Astrocyte (in vitro differentiated cells and primary cell): ENCODE measurements at places on chromosomes 1 and 21. TPM values are rescaled to one million over a fixed set of nuclear protein-coding genes. Genes with fewer than 3 reads are reported as not detected.

The SOX13 gene
- total RNA-seq: 9.2 and 12.4 TPM in 2 replicates

The AMY2A gene
- total RNA-seq: not detected in 2 replicates

DNA sequence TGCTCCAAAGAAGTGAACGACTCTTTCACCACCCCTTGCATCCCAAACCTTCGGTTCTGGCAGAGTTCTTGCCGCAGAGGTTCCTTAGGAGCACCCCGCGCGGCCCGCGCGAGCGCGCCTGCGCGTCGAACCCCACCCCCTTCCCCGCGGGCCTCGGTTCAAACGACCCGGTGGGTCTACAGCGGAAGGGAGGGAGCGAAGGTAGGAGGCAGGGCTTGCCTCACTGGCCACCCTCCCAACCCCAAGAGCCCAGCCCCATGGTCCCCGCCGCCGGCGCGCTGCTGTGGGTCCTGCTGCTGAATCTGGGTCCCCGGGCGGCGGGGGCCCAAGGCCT, at the start of gene C1orf56:
Gene C1orf56, plus strand, starts transcription at position 161 of the 334 bp plus-strand sequence. Its CDS starts 97 bp downstream, at position 258.
- DNase-seq: peak; percentile 53
- peaks cover 11% of the 10 kb centered on the region for H3K4me1 ChIP-seq
- H3K27ac ChIP-seq: peak within 1 kb of the TSS; percentile 57
- peak within 1 kb of the TSS; percentile 77 for H3K4me3 ChIP-seq
- H3K36me3 ChIP-seq: peaks cover 15% of the 10 kb centered on the region
- no peaks in the 10 kb centered on the region for H3K27me3 ChIP-seq

GRCh38 chr1:36643371-36644270, 160.9 kb upstream of the CSF3R start:
- no peaks in the 10 kb centered on the region for H3K4me1 ChIP-seq
- H3K27ac ChIP-seq: no peak overlapping the region
- H3K4me3 ChIP-seq: no peak overlapping the region

DNA sequence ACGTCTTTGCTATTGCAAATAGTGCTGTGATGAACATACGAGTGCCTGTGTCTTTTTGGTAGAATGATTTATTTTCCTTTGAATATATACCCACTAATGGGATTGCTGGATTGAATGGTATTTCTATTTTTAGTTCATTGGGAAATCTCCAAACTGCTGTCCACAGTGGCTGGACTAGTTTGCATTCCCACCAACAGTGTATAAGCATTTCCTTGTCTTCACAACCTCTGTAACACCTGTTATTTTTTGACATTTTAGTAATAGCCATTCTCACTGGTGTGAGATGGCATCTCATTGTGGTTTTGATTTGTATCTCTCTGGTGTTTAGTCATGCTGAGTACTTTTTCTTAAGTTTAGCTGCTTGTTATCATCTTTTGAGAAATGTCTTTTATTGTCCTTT, 215.0 kb downstream of the FMN2 start:
- H3K27ac ChIP-seq: no peak overlapping the region
- no peaks in the 10 kb centered on the region for H3K36me3 ChIP-seq
- peaks cover 8% of the 10 kb centered on the region for H3K4me1 ChIP-seq
- H3K4me3 ChIP-seq: no peak overlapping the region
- H3K27me3 ChIP-seq: no peaks in the 10 kb centered on the region
- DNase-seq: peak; percentile 87

The GSTM2 gene
- 11.8 and 13.4 TPM in 2 replicates for total RNA-seq

DNA sequence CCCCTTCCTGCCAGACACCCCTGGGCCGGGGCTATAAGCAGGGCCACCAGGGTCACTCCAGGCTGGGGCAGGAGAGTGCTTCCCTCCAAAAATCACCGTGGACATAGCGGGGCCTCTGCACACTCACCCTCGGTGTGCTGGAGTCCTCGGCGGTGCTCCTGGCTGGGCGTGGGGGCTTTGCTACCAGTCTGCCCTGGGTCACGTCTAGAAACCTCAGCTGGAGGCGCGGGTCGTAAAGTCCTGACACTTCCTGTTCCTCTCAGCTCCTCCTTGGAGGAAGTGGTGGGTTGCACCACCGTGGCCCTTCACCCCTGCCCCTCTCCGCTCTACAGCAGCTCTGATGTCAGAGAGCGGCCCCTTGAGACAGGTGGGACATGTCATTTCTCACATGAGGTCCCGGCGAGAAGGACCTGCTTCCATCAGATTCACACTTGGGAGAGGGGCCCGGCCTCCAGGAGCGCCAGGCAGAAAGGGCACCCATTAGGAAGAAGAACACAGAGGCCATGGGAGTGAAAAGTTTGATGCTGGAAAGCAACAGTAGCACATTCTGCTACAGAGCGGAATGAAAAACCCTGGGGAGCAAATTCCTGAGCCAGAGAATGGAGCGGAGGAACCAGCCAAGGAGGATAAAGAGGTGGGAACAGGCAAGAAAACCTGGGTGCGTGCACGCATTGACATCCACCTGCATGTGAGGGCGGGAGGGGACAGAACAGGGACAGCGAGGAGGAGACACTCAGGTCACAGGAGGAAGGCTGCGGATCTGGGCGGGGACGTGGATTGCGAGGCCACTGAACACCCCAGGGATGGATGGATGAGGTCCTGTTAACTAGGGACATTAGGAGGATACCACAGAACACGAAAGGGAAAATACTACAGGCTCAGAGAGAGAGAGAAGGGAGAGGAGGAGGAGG, at the start of gene ITGB2:
Gene ITGB2, minus strand, starts transcription at position 206 of the 911 bp plus-strand sequence. CDS start 10,117 bp downstream, outside the sequence.
- no peaks in the 10 kb centered on the region for H3K36me3 ChIP-seq
- no peak within 1 kb of the TSS for H3K27ac ChIP-seq
- peaks cover 49% of the 10 kb centered on the region for H3K27me3 ChIP-seq
- no peak for DNase-seq
- no peaks in the 10 kb centered on the region for H3K4me1 ChIP-seq
- no peak within 1 kb of the TSS for H3K4me3 ChIP-seq

The SEC16B gene
- 3.0 and 4.2 TPM in 2 replicates for total RNA-seq

- no peak overlapping the region for H3K4me3 ChIP-seq
- peaks cover 6% of the 10 kb centered on the region for H3K27me3 ChIP-seq
- no peak overlapping the region for H3K27ac ChIP-seq
- H3K4me1 ChIP-seq: no peaks in the 10 kb centered on the region
- H3K36me3 ChIP-seq: peaks cover 3% of the 10 kb centered on the region
Observed at GRCh38 chr1:3733883-3734589, 18.2 kb upstream of the CCDC27 start.

DNA sequence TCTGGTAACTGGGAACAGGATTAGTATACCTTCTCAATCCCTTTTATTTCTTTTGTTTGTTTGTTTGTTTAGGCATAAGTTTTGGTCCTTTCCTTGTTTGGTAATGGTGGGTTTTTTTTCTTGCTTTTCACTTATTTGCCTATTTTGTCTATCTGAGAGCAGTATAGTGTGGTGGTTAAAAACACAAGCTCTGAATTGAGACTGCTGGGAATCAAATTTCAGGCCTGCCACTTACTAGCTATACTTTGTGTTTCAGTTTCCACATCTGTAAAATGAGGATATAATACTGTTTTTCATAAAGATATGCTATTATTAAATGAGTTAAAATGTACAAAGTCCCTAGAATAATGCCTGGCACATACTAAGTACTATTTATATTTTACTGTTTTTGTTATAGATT, 81.6 kb upstream of the IVNS1ABP start:
- no peak overlapping the region for H3K4me3 ChIP-seq
- H3K36me3 ChIP-seq: no peaks in the 10 kb centered on the region
- H3K4me1 ChIP-seq: peaks cover 12% of the 10 kb centered on the region
- no peaks in the 10 kb centered on the region for H3K27me3 ChIP-seq

GRCh38 chr1:205805082-205805711, 7.8 kb downstream of the SLC41A1 start:
- no peak overlapping the region for H3K27ac ChIP-seq
- H3K27me3 ChIP-seq: no peaks in the 10 kb centered on the region
- peaks cover 2% of the 10 kb centered on the region for H3K4me1 ChIP-seq
- no peaks in the 10 kb centered on the region for H3K36me3 ChIP-seq
- DNase-seq: no peak

The ETV3L gene
- total RNA-seq: not detected in 2 replicates

DNA sequence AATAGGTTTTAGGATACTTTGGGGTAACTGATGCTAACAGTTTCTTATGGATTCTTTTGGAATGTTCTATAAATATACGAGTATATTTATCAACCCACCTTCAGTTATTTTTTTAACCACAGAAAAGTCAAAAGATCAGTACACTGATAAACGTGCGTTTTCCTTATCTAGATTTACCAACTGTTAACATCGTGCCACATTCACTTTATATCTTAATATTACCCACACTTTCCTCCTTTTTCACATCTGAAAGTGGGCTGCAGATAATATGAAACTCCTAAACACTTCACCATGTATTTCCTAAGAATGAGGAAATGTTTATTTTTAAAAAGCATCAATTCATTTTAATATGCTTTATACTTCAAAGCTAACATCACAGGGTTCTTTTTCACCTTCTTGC, 7.7 kb downstream of the ATF6 start:
- DNase-seq: no peak

The RGS5 gene
- total RNA-seq: 16.5 and 24.1 TPM in 2 replicates

GRCh38 chr1:53390261-53390660, 62.4 kb upstream of the LRP8 start:
- no peak overlapping the region for H3K27ac ChIP-seq
- H3K4me3 ChIP-seq: no peak overlapping the region
- no peak for DNase-seq
- no peaks in the 10 kb centered on the region for H3K27me3 ChIP-seq

The ESPN gene
- 0.66 and 0.96 TPM in 2 replicates for total RNA-seq

The CRYAA gene
- total RNA-seq: not detected in 2 replicates

The DOP1B gene
- total RNA-seq: 22.2 and 26.1 TPM in 2 replicates

- no peaks in the 10 kb centered on the region for H3K27me3 ChIP-seq
- H3K4me1 ChIP-seq: peaks cover 45% of the 10 kb centered on the region
- peak overlapping the region; percentile 86 for H3K4me3 ChIP-seq
- peaks cover 5% of the 10 kb centered on the region for H3K36me3 ChIP-seq
- DNase-seq: no peak
Observed at GRCh38 chr21:38807441-38807871, 1.7 kb downstream of the ETS2 start.

- H3K27me3 ChIP-seq: peaks cover 2% of the 10 kb centered on the region
- H3K36me3 ChIP-seq: no peaks in the 10 kb centered on the region
- peak; percentile 75 for DNase-seq
Observed at GRCh38 chr1:181159451-181160140, 71.1 kb downstream of the IER5 start.

DNA sequence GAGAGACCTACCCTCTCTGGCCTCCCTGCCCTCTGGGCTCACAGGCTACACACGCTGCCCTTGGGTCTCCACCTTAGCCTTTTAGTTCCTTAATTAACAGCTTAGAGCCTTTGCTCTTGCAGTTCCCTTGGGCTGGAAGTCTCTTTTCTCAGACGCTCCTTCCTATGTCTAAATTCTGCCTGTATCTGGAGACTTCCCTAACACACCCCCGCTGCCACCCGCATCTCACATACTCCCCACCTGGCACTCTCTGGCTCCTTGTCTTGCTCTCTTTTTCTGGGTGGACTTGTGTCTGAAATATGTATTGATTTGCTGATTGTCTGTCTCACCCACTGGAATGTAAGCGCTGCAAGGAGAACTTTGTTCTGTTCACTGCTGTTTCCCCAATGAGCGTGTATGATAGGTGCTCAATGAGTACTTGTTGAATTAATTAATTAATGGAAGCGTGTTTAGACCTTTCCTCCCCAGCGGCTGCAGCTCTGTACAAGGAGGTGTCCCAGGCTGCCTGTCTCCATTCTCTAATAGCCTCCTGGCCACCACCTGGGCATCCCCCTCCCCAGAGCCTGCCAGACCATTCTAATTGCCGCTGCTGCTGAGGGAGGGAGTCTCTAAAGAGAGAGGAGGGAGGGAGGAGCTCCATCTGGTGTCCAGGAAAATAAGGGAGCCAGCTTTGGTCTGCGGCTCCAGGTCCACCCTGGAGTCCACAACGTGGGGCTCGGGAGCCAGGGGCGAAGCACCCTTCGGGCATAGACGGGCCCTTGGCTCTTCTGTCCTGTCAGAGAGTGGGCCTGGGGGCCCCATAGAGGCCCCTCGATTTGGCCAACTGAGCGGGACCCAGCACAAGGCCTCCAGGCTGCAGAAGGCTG, 95.4 kb downstream of the RNF220 start:
- peak; percentile 12 for DNase-seq
- H3K4me3 ChIP-seq: no peak overlapping the region
- no peaks in the 10 kb centered on the region for H3K4me1 ChIP-seq
- H3K27me3 ChIP-seq: peaks cover 60% of the 10 kb centered on the region
- H3K36me3 ChIP-seq: no peaks in the 10 kb centered on the region

DNA sequence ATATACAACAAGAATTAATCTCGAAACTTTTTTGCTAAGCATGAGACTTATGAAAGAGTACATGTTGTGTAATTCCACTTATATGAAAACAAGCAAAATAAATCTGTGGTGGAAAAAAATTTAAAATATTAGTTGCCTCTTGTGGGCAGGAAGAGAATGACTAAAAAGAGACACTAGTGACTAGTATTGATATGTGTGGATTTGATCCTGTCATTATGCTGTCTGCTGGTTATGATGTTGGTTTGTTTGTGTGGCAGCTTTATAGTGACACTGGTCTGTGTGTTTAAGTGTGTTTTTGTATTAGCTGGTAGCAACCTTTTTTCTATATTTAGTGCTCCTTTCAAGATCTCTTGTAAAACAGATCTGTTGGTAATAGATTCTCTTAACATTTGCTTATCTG, 267.8 kb upstream of the NRIP1 start:
- no peak for DNase-seq
- no peaks in the 10 kb centered on the region for H3K4me1 ChIP-seq

The ANKRD65 gene
- total RNA-seq: 0.64 TPM in 1 of 2 replicates, not detected in the other

GRCh38 chr1:41108696-41109275, 87.3 kb upstream of the SLFNL1 start:
- H3K4me3 ChIP-seq: peak overlapping the region; percentile 49
- H3K4me1 ChIP-seq: peaks cover 23% of the 10 kb centered on the region
- H3K27me3 ChIP-seq: no peaks in the 10 kb centered on the region
- no peaks in the 10 kb centered on the region for H3K36me3 ChIP-seq

The TMEM200B gene
- total RNA-seq: 3.6 and 4.7 TPM in 2 replicates

DNA sequence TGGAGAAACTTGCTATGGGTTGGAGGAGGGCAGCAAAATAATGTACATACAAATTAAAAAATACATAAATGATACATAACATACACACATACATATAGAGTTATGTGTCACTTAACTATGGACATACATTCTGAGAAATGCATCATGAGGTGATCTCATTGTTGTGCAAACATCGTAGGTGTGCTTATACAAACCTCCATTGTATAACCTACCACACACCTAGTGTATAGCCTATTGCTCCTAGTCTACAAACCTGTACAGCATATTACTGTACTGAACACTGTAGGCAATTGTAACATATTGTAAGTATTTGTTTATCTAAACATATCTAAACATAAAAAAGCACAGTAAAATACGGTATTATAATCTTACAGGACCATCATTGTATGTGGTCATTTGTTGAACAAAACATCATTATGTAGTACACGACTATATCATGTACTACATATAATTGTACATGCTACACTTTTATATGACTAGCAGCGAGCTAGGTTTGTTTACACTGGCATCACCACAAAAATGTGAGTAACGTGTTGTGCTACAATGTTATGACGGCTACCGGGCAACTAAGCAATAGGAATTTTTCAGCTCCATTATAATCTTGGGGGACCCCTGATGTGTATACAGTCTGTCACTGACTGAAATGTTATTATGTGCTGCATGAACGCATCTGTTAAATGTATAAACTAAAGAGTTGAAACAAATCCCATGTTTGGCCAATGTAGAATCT, 35.5 kb downstream of the ITGB3BP start:
- no peaks in the 10 kb centered on the region for H3K4me1 ChIP-seq
- DNase-seq: peak; percentile 25
- no peaks in the 10 kb centered on the region for H3K36me3 ChIP-seq
- H3K4me3 ChIP-seq: no peak overlapping the region
- H3K27me3 ChIP-seq: no peaks in the 10 kb centered on the region

GRCh38 chr1:42924851-42925760, 33.6 kb downstream of the SLC2A1 start:
- peak overlapping the region; percentile 71 for H3K4me3 ChIP-seq
- H3K4me1 ChIP-seq: peaks cover 15% of the 10 kb centered on the region
- H3K27ac ChIP-seq: peak overlapping the region; percentile 74
- H3K36me3 ChIP-seq: peaks cover 43% of the 10 kb centered on the region
- DNase-seq: no peak
